Stimulated activated CD8-positive, alpha-beta memory T cell treated with anti-CD3 and anti-CD28 coated beads, Interleukin-2, amount 100 ng/mL, for 48 hours (primary cell): ENCODE measurements at places on chromosomes 12 and 14.

- peak; percentile 19 for DNase-seq
Measured at GRCh38 chr12:40224439-40225291, at the start of gene LRRK2. Gene LRRK2 (plus strand): TSS chr12:40224997. CDS start chr12:40225132, 135 bp downstream.

DNA sequence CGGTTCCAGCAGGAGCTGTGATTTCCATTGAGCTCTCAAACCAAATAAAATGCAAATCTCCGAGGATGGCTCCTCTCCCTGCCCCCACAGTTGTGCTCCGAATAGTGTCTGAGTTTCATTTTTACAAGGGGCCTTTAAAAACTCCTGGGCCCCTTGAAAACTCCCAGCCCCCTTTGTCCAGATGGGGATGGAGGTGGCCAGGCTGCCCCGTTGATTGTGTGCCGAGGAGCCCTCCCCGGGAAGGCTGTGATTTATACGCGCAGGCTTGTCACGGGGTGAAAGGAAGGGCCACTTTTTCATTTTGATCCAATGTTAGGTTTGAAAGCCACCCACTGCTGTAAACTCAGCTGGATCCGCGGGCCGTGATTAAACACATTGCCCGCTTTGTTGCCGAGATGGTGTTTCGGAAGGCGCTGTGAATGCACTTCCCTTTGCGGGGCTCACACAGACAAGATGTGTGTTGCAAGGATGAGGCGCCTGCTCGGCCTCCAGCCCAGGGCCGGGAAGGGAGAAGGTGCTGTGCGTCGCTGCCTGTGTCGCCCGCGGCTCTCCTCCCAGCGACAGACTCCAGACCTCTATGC is 98.8 kb downstream of the TMEM132C start:
- no peak for DNase-seq

DNA sequence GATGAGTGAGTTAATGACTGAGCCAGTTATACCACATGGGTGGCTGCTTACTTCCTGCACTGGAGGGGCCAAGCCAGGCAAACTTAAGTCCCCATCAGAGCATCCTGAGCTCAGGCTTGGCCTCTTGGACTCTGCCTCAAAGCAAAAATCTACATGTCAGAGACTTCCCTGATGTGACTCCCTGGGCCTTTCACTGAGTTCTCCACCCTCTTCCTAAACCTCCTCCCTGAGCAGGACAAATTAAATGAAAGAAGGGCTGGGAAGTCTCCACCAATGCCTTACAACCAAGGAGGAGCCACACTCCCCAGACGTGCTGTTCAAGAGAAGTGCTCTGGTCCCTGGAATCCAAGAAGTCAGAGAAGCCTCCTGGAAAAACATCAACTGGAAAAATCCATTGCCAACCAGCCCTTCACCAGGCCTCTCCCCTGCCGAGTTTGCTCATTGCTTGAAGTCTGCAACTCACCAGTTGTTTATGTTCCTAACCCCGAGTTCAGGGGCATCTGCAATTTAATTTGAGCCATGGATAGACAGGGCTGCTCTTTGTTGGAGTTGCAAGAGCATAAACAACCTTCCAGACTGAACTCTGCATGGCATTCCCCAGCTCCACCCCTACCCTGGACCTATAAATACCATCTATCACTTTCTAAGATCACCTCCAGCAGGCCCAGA is 160.5 kb downstream of the ANO2 start:
- DNase-seq: no peak

GRCh38 chr14:69484444-69485314 is at the start of gene PLEKHD1:
Gene PLEKHD1 (plus strand): TSS chr14:69484728. CDS start chr14:69484966, 238 bp downstream.
- DNase-seq: no peak

- no peak for DNase-seq
Measured at GRCh38 chr12:9041321-9041720, 52.0 kb downstream of the KLRG1 start.

GRCh38 chr12:131082290-131083194 is 128.8 kb downstream of the ADGRD1 start:
- no peak for DNase-seq

DNA sequence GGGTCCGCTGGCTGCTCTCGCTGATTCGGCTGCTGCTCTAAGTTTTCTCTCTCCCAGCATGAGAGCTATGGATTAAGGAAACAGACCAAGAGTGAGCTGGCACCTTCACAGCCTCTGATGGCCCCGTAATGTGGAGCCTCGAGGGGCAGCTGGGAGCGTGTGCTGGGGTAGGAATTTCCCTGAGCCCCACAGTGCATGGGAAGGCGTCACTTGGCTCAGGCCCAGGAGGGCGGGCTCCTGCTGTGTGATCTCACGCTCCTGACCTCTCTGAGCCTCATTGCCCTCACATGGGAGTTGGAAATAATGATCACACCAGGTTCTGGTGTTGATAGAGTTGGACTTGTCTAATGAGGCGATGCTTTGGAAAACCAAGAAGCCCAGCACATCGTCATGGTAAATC is 238.6 kb upstream of the CRY1 start:
- DNase-seq: no peak

- DNase-seq: no peak
Measured at GRCh38 chr14:95299271-95299670, 20.4 kb downstream of the CLMN start.

DNA sequence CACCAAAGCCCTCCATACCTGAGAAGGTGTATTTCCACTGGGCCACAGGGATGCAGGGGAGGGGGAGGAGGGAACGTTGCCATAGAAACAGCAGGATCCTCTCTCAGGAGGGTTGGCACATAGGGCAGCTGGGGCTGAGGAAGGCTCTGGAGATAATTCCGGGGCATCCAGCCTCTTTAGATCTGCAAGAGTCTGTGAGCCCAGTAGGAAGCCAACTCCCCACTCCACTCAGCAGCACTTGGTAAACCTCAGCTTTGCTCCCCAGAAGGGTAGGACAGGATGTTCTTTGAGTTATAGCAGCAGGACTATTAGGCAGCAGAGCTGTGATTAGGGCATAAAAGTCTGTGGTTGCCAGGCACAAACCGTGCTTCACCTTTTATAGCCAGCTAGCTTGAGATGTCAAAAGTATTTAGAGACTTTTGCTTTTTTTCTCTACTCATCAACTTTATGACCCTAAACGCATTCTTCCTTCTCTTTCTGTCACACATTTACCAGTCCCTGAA is 7.8 kb upstream of the PLEKHG3 start:
- no peak for DNase-seq

DNA sequence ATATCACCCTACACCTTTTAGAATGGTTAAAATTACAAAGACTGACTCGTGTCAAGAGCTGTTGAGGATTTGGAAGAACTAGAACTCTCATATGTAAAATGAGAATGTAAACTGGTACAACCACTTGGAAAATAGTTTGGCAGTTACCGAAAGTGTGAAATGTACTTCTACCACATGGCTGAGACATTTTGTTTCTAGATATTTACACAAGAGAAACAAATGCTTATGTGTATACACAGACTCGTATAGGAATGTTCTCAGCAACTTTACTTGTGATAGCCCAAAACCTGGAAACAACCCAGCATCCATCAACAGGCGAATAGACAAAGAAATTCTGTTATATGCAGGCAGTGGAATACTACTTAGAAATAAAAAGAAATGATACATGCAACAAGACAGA is 103.0 kb downstream of the BRMS1L start:
- DNase-seq: no peak
